ENCODE measurements at places on chromosomes 11 and 22.
A peak's percentile ranks its signal among the peaks of the same experiment; 100 is the strongest.

- DNase-seq, result no peak
Measured at GRCh38 chr11:46930089-46930488, 6.5 kb upstream of the CSTPP1 start.

GRCh38 chr11:65577756-65578109 lies 1.9 kb downstream of the EHBP1L1 start:
- DNase-seq, result no peak

GRCh38 chr11:35235936-35236666 lies 97.1 kb downstream of the CD44 start:
- no peak for DNase-seq

- DNase-seq, result no peak
Measured at GRCh38 chr22:26283330-26283729, 114.1 kb downstream of the SEZ6L start.

DNA sequence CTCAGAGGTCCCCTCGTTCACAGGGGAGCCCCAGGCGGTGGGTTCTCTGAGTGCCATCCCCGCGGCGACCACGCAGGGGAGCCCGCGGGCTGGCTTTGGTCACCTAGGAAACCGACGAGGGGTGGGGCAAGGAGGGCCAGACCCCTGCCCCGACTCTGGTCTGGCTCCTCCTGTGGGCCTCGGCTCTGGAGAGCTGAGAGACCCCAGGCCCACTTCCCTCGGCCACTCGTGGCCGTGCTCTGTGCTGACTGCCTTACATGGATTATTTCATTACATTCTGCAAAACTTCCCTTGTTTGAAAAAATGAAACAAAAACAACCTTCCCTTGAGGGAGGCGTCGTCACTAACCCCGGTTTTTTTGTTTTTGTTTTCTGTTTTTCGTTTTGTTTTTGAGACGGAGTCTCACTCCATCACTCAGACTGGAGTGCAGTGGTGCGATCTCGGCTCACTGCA lies 15.1 kb upstream of the CYTH4 start:
- DNase-seq, result peak; percentile 83

DNA sequence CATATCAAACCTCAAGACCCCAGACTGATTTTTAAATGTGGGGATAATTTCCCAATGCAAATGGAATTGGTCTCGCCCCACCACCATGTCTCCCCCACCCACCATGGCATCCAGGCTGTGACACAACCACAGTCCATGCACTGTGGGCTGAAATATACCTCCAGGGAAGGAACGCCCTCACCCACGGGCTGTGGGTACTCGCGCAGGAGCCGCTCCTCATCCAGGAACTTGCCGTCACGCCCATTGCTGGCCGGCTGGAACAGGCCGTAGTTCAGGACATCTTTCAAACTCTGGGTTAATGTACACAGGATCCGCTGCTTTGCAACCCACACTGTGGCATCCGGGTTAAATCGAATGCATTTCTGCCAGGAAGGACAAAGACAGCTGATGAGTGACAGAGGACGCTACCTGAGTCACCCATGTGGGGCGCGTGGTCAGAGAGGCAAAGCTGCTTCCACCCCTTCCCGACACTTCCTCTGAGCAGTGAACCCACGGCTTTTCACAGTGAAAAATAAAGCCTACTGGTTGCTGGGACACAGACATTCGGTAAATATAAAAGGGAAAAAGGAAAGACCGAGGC lies 133.6 kb downstream of the SHANK2 start:
- no peak for DNase-seq
